ENCODE measurements at places on chromosomes 1 and 21.

- no peak for DNase-seq
Measured at GRCh38 chr1:8902765-8903164, 24.3 kb upstream of the ENO1 start.

GRCh38 chr1:41469706-41470105 lies 14.8 kb downstream of the EDN2 start:
- no peak for DNase-seq

DNA sequence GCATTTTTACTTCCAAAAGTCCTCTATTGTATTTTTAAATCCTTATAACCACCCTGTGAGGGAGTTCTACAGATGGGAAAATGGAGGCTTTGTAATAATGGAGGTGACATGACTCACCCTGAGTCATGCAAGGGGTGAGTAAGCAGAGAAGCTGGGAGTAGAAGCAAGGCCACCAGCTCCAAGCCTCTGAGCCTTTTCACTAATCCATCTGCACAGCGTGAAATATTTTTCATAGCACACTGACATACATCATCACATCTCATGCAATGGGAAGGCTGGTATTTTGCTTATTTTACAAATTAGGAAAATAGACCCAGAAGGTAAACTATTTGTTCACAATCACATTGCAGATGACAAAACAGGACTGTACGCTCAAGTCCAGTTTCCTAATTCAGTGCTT lies 96.9 kb downstream of the KCNH1 start:
- no peak for DNase-seq

DNA sequence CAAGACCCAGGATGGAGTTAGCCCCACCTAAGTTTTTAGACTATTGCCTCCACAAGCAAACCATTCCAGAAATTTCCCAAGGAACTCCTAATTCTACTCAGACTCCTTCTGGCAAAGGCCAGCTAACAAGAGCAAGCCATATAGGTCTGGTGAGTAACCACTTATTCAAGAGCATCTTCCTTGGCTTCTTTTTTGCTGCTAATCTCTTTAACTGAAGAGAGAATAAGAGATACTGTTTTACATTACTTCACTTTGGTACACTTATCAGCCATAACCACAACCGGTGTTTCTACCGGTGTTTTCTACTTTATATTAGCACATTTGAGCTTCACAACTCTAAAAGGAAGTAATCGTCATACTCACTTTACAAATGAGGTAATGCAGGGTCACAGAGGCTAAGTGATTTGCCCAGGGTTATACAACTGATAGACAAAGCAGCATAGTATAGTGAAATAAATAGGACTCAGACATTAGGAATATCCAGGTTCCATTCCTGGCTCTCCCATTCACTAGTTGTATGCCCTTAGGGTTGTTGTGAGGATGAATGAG lies 1.7 kb upstream of the EPS15 start:
- DNase-seq = no peak

Measured in stimulated activated CD4-positive, alpha-beta T cell treated with anti-CD3 and anti-CD28 coated beads, Interleukin-12 subunit alpha, Interleukin-12 subunit beta, amount 100 ng/mL, for 48 hours (primary cell).